ENCODE measurements at places on chromosomes 1 and 21.
A peak's percentile ranks its signal among the peaks of the same experiment; 100 is the strongest.

GRCh38 chr1:153587314-153587713, 21.7 kb upstream of the S100A2 start:
- DNase-seq: no peak

DNA sequence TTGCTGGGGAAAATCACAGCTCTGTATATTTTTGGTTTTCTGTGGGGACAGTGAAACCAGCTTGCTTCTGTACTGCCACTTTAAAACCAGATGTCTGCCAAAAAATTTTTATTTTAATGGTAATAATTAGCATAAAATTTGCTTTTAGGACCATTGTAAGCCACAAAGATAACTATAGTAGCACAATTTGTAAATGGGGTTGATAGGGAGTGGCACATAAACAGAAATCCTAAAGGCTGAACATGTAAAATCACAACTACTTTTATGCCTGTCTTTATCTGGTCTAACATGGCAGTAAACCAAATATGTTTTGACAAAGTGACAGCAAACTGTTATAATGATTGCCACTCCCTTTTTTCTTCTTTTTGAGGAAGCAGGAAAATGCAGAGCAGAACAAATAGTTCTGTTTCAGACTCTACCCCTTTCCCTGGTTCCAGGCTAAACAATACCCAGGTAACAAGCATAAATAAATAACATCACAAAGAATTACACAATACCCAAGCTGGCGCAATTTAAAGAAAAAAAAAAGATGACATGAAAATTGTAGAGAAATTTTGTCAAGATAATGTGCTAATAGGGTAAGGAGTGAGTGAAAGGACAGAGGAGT, 24.0 kb upstream of the CCDC181 start:
- no peak for DNase-seq

DNA sequence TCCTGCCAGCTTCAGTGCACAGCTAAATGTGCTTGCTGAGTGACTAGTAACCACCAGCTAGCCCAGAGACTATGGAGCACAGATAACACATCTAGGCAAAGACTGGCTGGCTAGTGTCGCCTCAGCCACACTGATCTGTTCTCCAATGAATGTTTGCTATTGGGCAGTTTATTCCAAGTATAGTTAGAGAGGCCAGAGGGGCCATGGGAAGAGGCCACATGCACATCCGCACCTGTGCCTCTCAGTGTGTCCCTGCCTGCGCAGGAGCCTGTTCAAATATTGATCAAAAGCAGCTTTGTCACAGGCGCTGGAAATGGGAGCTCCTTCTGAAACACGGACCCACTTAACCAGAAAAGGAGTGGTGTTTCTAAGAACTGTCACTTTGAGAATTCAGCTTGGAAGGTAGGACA, 51.3 kb upstream of the ATP1A1 start:
- DNase-seq: no peak

- no peak for DNase-seq
Observed at GRCh38 chr1:47175227-47175934, 14.5 kb downstream of the PDZK1IP1 start.

- no peak for DNase-seq
Observed at GRCh38 chr1:156675210-156676113, 1.7 kb downstream of the NES start.

DNA sequence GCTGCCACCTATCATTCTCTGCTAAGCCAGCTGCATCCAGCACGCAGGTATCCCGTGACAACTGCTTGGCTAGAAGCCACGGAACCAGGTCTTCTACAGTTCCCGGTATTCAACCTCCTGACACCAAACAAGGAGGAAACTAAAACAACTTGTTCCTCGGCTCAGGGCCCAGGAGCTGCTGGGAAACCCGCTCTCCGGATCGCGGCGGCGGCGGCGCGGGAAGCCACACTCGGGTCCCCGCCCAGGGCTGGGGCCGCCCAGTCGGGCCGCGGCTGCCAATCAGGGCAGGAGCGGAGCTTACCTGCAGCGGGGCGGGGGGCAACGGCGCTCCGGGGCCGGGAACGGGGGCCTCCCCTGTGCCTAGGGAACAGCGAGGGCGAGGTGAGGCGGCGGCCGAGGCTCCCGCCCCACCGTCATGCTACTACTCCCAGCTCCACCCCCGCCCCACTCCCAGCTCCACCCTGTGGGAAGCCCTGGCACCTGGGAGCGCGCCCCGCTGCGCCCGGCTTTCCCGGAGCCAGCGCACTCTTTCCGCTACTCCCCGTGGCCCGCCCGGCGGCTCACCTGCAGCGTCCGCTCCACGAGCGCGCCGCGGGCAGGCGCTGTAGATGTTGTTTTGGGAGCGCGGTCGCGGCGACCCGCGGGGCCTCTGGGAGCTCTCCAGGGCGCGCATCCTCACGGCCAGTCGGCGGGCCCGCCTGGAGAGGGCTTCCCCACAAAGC, 12.1 kb downstream of the IL24 start:
- no peak for DNase-seq

DNA sequence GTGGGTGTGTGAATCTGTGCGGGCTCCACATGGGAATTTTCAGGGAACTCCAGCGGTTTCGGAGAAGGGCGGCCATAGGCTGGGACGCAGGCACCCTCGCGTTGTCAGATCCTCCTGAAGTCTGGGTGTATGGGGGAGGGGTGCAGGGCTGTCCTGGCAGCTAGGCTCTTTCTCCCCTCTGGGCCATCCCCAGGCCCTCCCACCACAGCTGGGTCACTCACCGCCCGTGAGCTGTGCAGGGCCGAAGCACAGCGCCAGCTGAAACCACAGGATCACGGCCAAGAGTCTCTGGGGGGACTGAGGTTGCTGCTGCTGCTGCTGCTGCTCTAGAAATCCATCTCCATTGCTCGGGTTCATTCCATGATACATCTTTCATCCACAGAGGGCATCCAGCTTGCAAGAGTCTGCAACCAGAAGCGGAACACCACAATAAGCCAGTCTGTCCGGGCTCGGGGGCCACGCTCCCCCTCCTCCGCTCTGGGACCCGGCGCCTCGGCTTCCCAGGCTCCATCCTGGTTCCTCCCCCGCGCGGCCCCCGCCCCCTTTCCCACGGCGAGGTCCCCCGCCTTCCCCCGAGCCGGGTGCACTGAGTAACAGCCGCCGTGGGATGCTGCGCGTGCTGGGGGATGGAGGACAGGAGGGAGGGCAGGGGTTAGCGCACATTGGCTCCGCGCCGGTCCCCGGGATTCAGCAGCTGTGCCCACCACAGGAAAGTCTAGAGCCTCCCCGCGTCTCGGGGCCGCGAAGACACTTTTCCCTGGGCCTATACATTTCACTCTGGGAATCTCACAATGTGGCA, 720 bp downstream of the SUSD4 start:
- no peak for DNase-seq

DNA sequence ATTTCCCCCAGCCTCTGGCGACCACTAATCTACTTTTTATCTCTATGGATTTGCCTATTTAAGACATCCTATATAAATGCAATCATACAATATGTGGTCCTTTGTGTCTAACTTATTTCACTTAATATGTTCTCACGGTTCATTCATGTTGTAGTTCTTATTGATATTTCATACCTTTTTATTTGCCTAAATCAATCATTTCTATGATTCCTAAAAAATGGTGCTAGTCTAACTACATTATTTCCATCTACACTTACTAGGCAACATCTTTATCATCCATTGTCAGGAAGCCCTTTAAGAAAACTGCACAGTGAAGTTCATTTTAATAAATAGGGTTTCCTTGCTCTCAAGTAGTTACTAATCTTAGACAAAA, 380 bp upstream of the FBXO28 start:
- no peak for DNase-seq

DNA sequence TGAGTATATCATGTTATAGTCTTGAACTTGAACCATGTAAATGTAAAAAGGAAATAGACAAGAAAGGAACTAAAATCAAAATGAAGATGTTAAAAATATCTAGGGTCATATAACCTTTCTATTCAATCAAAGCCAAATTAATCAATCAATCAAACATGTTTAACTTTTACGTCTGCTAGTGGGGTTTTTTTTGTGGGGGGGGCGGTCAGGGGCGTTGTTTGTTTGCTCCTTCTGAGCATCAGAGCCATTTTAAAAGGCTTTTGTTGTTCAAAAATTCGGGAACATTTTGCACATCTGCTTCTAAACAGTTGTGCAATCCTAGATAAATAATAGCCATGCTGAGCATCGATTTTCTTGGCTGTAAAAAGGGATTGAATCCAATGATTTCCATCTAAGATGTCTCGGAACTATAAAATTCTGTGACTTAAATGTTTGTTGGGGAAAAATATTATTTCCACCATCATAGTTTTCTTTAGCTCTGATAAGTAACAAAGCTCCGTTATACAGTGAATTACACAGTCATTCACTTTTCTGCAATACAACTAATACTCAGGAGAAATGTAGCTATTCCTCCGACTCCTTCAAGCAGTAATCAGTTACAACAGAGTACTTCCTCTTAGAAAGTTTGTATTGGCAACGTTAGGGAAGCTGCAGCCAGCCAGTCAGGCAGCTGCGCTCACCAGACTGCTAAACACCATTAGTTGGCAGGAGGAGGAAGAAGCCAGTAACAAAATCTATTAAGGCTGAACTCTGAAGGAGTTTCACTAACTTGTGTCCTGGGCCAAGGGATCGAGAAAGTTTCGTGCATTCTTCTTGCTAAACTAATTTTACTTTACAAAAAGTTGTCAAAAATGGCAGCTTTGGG, 2.2 kb downstream of the SPATA6 start:
- peak; percentile 52 for DNase-seq

DNA sequence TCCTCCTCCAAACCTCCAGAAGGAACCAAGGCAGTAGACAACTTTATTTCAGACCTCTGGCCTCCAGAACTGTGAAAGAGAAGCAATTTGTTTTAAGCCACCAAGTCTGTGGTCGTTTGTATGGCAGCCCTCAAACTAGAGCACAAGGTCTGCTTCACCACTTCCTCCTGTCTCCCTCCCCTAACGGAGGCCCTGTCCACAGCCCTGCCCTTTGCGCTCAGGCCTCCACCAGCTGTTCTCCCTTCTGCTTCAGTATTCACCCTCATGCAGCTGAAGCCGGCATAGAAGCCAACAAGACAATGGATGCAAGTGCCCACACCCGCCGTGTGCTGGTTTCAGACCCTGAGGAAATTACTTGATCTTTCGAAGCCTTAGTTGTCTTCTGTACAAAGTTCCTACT, 364.1 kb downstream of the HHAT start:
- DNase-seq: no peak

GRCh38 chr1:162691999-162692575, 59.8 kb downstream of the DDR2 start:
- no peak for DNase-seq

DNA sequence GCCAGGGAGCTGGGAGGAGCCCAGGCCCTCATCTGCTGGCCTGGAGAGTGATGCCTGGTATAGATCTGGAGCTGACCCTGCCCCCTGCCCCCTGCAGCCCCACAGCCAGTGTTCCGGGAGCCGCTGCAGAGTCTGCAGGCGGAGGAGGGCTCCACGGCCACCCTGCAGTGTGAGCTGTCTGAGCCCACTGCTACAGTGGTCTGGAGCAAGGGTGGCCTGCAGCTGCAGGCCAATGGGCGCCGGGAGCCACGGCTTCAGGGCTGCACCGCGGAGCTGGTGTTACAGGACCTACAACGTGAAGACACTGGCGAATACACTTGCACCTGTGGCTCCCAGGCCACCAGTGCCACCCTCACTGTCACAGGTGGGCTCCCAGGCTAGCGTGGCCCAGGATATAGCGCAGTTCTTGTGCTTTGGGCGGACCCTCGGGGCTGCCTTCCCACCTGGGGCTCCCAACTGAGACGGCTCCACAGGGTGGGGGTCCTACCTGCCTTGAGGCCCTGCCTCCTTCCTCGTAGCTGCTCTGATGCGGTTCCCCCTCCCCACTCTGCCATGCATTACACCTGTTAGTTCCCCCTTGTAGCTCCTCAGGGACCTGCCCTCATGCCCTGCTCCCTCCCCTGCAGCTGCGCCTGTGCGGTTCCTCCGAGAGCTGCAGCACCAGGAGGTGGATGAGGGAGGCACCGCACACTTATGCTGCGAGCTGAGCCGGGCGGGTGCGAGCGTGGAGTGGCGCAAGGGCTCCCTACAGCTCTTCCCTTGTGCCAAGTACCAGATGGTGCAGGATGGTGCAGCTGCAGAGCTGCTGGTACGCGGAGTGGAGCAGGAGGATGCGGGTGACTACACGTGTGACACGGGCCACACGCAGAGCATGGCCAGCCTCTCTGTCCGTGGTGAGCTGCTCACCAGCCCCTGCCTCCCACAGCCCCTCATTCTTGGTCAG, 98.7 kb downstream of the OBSCN start:
- no peak for DNase-seq

GRCh38 chr1:179295164-179295755, 1.7 kb downstream of the SOAT1 start:
- no peak for DNase-seq
